Activated CD8-positive, alpha-beta memory T cell treated with anti-CD3 and anti-CD28 coated beads, Interleukin-2, amount 50 U/mL, for 4 hours (primary cell): ENCODE measurements at places on chromosomes 11 and 22.
A peak's percentile ranks its signal among the peaks of the same experiment; 100 is the strongest.

- no peak for DNase-seq
Measured at GRCh38 chr11:25377466-25377865, 880.6 kb downstream of the LUZP2 start.

GRCh38 chr11:85809863-85810262, 1.1 kb downstream of the SYTL2 start:
- peak; percentile 42 for DNase-seq

- DNase-seq = no peak
Measured at GRCh38 chr11:68569357-68569756, 108.8 kb downstream of the PPP6R3 start.

DNA sequence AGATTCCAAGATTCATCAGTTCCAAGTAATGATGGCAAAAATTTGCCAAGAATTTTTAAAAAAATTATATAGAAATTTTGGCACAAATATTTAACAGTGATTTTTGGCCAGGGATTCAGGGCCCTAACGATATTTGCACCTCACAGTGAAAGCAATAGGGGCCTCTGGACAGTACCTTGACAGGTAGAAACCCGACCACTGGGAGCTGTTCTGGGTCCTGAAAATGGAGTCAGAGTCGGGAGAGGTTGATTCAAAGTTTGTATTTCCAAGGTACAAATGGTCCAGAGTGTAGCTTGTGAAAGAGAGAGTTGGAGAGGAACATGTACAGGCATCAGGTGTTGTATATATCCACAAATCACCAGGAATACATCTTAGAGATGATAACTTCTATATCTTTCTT, 41.6 kb downstream of the MRGPRX2 start:
- DNase-seq = no peak

DNA sequence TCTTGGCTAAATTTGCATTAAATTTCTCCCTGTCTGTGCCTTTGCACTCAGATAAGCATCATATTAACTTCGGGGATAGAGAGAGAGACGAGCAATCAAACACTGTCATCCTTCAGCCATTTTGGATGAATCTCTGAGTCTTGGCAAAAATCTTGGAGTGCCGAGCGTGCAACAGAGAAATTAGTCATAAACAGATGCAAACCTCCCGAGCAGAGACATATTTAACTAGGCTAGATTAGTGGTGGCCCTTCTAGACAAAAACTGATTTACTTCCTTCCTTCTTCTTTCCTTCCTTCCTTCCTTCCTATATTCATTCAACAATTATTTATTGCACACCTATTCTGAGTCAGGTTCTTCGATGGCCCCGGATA, 114.4 kb upstream of the BLID start:
- DNase-seq = no peak

GRCh38 chr11:104146421-104146820, 17.5 kb downstream of the PDGFD start:
- DNase-seq = no peak
